Fibroblast of lung (primary cell): ENCODE measurements at places on chromosomes 3 and 15. TPM values are rescaled to one million over a fixed set of nuclear protein-coding genes. Genes with fewer than 3 reads are reported as not detected.

GRCh38 chr15:91331581-91331980 is 231.5 kb downstream of the SV2B start:
- no peak for DNase-seq

- DNase-seq: no peak
Observed at GRCh38 chr3:168828943-168829342, 733.2 kb upstream of the GOLIM4 start.

ANKRD34C gene
- polyA plus RNA-seq: not detected in 2 replicates

GNAT1 gene
- not detected in 2 replicates for polyA plus RNA-seq

DNA sequence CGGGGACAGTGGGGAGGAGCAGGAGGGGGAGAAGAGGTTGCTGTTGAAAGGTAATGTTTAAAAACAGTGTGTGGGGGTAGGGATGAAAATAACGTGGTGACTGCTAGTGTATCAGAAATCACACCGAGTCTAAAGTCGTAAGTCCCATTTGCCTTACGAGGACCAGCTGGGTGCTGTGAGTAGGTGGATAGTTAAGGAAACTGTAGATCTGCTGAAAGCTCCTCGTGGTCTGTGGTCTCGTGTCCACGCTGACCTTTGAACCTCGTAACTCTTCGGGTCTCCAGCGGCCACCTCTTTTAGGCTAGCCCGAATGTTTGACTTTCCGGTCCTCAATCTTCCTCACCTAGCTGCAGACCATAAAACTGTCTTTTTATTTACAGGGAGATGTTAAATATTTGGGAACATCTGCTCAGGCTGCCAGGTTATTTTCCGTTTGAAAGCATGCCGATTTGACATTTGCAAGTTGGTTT is 29.3 kb upstream of the ST3GAL6 start:
- peak; percentile 20 for DNase-seq

DNA sequence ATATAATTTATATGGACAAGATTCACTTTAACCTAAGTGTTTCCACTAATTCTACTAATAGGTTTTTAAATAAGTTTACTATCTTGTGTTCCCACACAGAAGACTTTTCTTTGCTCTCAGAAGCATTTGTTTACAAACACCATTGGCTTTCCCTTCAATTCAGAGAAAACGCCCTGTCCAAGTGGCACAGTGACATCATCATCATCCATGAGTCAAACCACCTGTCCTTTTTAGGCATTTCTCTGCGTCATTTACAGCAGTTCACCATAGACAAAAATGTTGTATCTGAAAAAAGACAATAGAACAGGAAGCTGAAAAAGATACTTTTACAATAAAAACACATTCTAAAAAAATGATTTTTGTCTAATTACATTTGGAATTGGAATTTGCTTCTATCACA is 9.3 kb upstream of the BCL2L10 start:
- DNase-seq: no peak

GRCh38 chr15:74227968-74228722 is 8.0 kb upstream of the CCDC33 start:
- peak; percentile 51 for DNase-seq

DNA sequence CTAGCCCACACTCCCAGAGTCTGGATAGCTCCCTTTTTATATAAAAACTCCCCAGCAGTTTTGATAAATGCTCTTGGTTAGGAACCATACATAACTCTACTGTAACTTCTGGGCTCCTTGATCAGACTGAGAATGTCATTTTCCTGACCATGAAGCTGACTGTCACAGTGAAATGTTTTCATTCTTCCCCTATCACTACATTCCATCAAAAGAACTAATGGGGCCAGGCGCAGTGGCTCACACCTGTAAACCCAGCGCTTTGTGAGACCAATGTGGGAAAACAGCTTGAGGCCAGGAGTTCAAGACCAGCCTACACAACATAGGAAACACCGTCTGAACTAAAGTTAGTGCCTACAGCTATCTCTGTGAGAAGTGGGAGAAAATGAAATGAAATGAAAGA is 72.8 kb upstream of the MYO5C start:
- DNase-seq: peak; percentile 11

DNA sequence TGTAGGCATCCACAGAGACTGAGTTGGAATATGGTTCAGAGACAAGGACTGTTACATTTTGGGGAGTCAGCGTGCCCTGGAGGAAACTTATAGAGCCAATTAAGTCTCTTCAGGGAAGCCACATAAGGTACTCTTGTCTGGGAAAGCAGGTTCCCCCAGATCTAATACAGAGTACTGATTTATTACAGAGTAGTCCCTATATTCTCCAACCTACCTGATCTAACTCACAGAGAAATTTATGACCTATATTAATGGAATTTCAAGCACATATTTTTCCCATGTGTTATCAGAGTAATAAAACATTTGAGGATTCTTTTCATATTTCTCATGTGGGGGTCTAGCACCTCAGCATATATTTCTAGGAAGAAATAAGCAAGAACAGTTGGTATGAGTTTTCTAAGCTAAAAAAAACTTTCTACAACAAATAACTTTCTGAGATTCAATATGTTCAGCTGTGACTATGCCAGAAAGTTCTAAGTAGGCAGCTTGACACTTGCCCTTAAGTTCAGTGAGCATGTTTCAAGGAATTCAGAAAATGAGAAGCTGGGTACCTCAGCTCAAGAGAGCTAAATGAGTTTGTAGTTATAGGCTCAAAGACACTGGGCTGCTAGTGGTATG is 75.3 kb upstream of the COL8A1 start:
- no peak for DNase-seq

GRCh38 chr3:176362191-176362731 is 835.0 kb downstream of the TBL1XR1 start:
- no peak for DNase-seq

DNA sequence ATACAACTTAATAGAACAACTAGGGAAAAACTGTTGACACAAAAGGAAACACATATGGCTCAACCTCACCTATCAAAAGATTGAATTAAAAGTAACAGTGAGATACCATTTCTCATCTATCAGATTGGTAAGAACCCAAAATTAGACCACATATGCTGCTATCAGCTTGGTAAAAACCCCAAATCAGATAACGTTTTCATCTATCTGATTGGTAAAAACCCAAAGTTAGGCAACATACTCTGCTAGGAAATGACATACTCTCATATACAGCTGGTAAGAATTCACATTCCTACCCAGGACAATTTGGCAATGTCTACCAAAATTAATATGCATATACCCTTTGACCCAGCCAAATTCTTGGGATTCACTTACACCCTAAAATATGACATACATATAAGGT is 26.3 kb downstream of the NRG4 start:
- peak; percentile 9 for DNase-seq

DNA sequence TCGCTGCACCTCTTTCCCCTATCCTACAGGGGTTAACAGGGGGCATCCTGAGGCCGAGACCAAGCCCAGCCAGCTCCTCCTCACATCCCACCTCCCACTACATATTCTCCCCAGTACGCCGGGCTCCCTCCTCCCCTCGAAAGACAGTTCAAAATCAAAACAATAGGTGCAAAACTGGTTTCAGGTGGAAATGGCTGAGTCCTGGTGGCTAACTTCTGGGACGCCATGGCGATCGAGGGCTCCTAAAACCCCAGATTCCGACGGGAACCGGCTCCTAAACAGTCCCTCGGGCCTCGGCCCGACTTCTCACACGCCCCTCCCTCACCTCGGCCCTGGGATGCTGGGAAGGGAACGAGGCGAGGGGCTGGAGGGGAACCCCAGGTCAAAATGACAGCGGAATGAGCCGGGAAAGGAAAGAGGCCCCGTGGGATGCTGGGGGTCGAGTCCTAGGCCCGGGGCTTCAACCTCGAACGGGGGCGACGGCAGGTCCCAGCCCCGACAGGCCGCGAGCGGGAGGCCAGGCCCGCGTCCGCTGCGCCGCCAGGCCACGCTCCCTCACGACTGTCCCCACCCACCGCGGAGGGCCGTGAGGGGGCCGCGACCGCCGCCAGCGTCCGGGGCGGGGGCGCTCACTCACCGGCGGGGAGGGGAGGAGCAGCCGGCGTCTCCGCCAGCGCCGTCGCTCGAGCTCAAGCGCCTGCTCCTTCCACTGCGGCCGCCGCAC is 492 bp downstream of the TMCC1 start:
- DNase-seq: peak; percentile 15

- no peak for DNase-seq
Observed at GRCh38 chr3:182861348-182861747, 68.0 kb downstream of the ATP11B start.

- peak; percentile 74 for DNase-seq
Observed at GRCh38 chr3:53166781-53167291, 5.8 kb downstream of the PRKCD start.

GRCh38 chr15:83610901-83611685 is 42.8 kb upstream of the ADAMTSL3 start:
- DNase-seq: no peak

PBRM1 gene
- 36.2 and 37.2 TPM in 2 replicates for polyA plus RNA-seq

ITIH4 gene
- polyA plus RNA-seq: 0.36 and 1.1 TPM in 2 replicates

PP2D1 gene
- not detected in 2 replicates for polyA plus RNA-seq

GRCh38 chr15:55499151-55499550 is 8.9 kb downstream of the DNAAF4 start:
- DNase-seq: no peak

GOLGA6L10 gene
- 0.16 and 0.20 TPM in 2 replicates for polyA plus RNA-seq

GRCh38 chr15:77870195-77871065 is 207.1 kb downstream of the TBC1D2B start:
- peak; percentile 39 for DNase-seq

- DNase-seq: no peak
Observed at GRCh38 chr3:141052201-141053069, 1.3 kb downstream of the SPSB4 start.

GRCh38 chr3:15651396-15651795 is 49.9 kb downstream of the BTD start:
- DNase-seq: no peak

GRCh38 chr3:181727341-181728032 is 15.8 kb downstream of the SOX2 start:
- no peak for DNase-seq

DNA sequence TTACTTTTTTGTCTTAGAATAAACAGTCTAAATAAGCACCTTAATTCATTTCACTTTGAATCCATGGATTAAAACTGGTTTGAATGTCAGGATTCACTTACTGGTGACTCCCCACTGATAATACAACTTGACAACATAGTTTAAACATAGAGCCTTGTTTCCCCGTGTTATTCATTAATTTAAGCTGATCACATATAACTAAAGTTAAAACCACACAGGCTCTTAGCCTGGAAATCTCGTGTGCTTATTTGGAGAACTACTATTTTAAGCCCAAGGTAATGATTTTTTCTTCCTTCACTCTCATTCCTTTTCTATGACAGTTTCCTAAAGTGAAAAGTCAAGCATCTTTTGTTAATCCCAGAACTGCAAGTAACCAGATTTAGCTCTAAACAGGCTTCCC is 64.2 kb downstream of the HACD2 start:
- peak; percentile 20 for DNase-seq
